ENCODE measurements at places on chromosomes 16 and 17.

GRCh38 chr17:42392692-42393415, 4.6 kb upstream of the STAT3 start:
- DNase-seq: no peak

DNA sequence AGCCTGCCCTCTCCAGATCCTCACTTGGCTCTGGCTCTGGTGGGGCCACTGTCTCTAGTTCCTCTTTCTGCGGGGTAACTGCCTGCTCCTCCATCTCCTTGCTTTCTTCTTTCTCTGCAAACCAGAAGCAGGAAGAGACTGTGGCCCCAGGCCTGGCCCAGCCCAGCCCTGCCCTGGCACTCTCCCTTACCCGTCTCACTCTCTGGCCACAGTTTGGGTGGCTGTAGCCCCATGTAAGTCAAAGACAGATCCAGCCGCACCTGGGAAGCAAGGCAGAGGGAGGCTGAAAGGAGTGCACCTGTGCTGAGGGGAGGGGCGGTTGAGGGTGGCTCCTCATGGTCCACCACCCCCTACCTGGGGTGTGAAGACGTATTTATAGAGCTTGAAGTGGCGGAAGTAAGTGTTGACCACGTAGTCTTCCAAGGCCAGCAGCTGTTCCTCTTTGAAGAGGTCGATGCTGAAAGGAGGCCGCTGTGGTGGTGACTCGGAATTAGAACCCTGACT, 2.8 kb downstream of the CFAP119 start:
- peak; percentile 67 for DNase-seq

DNA sequence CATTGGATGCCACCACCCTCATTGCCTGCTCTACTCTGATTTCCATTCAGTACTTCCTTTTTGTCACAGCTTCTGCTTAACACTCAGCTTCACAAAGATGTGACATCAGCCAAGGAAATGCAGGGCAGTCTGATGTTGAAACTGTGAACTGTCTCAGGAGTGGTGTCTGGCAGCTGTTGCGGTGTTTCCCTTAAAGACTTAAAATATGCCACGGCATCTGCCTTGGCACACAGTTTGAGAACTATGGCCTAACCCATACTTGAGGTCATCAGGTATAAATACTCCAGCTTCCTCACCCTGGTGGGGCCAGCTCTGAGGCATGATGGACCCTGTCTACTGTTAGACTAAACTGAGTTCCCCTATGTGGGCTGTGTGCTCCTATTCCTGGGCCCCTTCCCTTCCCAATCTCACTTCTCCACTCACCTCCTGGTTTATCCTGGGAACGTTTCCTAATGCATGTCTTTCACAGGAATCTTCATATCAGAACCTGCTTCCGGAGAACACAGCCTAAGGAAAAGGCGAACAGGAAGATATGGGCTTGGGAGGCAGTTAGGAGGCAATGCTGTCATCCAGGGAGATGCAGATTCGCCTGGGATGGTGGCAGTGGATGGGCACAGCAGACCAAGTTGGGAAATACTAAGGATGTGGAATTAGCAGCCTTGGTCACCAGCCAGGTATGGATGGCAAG, 96.5 kb downstream of the WSCD1 start:
- DNase-seq: no peak

GRCh38 chr17:51341457-51341856, 81.1 kb downstream of the UTP18 start:
- DNase-seq: no peak

GRCh38 chr17:50469671-50470305, 1.1 kb upstream of the CHAD start:
- DNase-seq: no peak

DNA sequence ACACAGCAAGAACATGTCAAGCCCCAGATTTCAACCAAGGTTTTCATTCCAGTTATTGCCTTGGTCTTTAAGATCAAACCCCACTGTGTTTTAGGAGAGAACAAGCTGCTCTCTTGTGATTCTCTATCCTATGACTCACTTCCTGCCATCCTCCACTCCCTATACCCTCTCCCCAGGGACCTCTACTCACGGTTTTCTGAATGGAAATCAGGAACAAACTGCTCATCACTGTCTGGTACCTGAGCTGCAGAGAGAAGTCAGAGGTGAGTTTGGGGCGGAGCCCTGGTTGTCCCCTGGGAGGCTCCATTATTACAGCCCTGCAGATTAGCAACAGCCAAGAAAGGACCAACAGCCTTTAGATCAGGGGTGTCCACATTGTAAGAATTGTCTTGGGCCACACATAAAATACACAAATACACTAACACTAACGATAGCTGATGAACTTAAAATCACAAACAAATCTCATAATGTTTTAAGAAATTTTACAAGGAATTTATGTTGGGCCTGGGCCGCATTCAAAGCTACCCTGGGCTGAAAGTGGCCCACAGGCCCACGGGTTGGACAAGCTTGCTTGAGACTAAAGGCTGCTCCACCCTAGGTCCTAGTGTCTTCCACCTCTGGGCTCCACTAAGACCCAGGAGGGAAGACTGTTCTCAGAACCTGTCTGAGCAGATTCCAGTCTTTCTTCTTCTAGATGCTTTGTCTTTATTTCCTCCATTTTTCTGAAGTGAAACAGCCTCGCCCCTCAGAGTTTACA, 9.7 kb downstream of the ETV4 start:
- DNase-seq: no peak

DNA sequence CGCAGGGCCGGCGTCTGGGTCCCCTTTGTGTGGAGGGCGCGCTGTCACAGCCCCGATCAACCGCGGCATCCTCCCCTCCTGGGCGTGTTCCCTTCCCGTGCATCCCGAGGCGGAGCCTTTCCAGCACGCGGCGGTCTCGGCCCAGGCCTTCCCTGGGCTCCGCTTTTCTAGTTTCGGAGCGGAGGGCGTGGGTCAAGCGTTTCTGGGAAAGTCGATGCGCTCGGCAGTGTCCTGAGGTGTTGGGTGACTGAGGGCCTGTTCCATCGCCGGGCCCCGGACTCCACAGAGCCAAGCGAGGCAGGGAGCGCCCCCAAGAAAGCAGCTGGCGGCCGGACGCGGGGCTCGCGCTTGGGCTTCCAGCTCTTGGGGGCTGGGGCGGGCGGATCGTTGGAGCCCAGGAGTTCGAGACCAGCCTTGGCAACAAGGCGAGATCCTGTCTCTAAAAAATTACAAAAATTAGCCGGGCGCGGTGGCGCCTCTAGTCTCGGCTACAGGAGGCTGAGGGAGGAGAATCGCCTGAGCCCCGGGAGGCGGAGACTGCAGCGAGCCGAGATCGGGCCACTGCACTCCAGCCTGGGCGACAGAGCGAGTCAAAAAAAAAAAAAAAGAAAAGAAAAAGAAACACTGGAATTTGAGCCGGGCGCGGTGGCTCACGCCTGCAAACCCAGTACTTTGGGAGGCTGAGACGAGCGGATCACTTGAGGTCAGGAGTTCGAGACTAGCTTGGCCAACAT, 806 bp downstream of the IFT140 start:
- no peak for DNase-seq

- no peak for DNase-seq
Observed at GRCh38 chr16:79434771-79435170, 165.8 kb downstream of the MAF start.

DNA sequence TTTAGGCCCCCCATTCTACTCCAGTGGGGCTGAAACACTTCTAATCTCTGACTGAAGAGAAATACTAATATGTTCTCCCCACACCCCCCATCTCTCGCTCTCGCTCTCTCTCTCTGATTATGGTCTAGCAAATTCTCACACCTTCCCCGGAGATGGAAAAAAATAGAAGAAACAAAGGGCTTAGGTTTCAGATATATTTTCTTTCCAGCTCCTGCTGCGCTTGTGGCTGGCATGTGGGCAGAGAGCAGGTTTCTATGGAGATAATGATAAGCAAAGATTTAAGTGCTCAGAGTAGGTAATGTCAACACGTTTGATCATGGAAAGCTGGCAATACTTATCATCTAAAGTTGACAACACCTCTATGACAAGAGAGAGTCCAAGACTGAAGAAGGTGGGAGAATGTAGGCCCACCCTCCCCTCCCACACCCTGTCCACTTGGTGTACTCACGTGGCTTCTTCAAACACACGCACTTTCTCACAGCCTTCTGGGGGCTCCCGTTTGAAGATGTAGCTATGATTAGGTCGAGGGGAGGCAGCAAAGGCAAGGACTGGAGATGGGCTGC, 8.0 kb upstream of the SLC35B1 start:
- DNase-seq: no peak

DNA sequence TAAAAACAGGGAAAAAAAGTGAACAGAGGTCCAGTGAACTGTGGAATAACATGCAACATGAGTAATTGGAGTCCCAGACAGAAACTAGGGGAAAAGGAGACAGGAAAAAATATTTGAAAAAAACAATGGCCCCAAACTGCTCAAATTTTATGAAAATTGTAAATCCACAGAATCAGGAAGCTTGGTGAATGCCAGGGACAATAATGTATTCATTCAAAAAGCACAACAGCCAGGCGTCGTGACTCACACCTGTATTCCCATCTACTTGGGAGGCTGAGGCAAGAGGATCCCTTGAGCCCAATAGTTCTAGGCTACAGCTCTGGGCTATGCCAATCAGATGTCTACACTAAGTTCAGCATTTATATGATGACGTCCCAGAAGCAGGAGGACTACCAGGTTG, 23.7 kb downstream of the NCOR1 start:
- no peak for DNase-seq

- no peak for DNase-seq
Observed at GRCh38 chr16:64585367-64585766, 536.5 kb downstream of the CDH11 start.

GRCh38 chr16:48592839-48593429, 17.0 kb downstream of the N4BP1 start:
- DNase-seq: no peak

- DNase-seq: peak; percentile 64
Observed at GRCh38 chr17:59753522-59754467, 46.3 kb downstream of the VMP1 start.

DNA sequence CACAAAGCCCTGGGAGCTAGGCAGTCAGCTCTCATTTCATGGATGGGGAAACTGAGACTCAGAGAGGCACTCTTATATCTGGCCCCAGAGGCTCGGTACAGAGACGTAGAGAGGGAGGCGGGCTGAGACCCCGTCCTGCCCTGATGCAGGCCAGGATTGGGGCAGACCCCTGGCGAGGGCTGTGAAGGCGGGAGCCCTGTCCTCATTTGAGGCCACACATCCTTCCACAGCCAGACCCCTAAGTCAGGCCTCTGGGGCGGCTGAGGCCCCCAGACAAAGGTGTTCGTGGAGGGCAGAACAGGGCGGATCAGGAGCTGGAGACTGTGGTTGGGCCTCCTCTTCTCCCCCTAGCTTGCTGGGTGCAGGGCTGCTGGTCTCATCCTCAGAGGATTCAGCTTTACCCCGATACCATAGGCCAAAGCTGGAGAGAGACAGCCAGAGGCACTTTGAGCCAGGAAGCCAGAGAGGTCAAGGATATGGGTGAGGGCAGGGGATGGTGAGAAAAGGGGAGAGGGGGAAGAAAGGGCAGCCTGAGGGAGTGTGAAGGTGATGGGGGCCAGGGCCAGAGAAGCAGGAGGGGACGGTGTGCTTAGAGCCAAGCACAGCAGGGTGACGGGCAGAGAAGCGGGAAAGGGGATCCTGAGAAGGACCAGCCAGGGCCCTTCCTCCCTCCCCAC, 805 bp upstream of the SCARF1 start:
- no peak for DNase-seq

DNA sequence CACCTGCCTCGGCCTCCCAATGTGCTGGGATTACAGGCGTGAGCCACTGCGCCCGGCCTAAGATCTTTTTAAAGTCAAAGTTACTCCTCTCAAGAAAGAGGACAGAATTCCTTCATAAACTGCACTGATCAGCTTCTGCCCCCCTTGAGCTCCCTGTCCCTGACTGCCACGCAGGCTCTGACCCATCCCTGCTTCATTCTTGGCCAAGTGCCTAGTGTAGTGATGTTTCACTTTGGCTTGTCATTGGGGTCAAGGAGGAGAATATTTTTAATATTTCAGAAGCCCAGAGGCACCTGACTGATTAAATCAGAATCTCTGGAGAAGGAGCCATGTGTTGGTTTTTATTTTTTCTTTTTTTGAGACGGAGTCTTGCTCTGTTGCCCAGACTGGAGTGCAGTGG, 9.1 kb downstream of the MRM1 start:
- no peak for DNase-seq

DNA sequence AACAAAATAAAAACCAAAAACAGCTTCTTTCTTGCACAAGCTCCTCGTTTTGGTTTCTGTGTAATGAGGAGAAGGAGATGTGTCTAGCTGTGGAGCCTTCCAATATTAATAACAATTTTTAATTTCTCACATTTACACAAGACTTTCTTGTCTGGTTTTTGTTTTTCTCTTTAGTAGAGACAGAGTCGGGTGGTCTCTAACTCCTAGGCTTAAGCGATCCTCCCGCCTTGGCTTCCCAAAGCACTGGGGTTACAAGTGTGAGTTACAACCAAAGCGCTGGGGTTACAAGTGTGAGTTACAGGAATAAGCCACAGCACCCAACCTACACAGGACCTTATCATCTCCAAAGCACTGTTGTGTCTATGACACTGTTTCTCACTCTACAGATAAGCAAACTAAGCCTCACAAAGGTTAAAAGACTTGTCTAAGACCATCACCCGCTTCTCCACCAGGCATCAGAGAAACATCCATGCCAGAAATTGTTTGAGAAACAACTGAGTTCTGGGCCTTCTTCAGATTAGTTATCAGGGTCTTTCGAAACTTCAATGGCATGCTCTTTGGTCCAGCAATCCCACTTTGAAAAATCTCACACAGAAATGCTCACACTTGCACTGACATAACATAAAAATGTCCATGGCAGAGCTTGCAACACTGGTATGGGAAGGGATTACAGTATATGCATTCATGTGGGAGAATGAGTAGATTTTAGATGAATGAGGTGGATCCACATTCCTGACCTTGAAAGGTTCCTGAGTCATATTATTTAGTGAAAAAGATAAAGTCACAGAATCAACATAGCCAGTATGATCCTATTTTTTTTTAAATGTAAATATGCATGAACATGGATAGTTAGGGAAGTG, 3.9 kb downstream of the ABAT start:
- no peak for DNase-seq

- DNase-seq: no peak
Observed at GRCh38 chr16:63625126-63625525, 1496.7 kb downstream of the CDH11 start.

DNA sequence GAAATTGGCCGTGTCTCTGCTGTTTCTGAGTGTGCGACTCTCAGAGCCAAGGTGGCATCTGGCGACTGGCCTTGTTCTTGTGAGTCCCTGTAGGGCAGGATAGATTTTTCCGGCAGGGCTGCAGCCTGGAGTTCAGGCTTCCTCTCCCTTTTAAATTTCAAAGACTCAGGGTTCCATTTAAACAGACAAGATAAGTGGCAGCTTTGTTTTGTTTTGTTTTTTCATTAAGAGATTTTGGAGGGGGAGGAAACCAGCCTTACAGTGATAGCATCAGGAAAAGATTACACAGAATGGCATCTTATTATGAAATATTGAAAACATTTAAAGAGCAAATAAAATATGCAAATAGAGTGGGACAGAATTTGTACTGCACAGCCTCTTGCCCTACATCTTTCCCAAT, 151.3 kb downstream of the RPTOR start:
- no peak for DNase-seq

DNA sequence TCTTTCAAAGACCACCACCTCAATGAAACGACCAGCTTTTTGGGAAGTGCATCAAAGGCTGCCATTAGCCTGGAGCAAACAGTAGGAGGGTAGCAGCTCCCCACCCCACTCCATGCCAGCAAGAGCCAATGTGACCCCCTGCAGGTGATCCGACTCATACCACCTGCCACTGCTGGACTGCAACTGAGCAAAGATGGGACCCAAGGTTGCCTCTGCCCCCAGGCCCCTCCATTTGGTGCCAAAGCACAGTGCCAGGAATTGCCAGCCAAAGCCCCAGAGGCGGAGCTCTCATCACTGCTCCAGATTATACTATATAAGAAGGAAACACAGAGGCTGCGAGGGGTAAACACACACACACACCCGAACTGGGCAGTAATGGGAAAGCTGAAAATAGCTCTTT, 8.3 kb downstream of the PITPNM3 start:
- DNase-seq: no peak

GRCh38 chr16:65294165-65294564, 172.3 kb upstream of the CDH11 start:
- no peak for DNase-seq
